ENCODE measurements at places on chromosomes 13 and 19.

- no peak for DNase-seq
Measured at GRCh38 chr13:47399599-47399998, 502.7 kb upstream of the HTR2A start.

GRCh38 chr13:74620711-74621110 lies 486.5 kb upstream of the KLF12 start:
- no peak for DNase-seq

DNA sequence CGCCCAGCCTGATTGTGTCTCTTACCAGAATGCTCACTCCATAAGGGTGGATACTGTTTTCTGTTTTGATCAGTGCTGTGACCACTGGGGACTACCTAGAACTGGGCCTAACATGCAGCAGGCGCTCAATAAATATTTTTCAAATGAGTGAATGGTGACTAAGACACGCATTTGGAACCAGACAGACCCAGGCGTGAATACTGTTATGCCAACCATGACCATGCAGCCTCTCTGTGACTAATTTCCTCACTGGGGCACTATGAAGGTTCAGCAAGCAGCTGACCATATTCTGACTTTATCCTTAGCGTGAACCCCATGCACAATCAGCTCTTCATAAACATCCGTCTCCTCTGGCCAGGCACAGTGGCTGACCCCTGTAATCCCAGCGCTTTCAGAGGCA lies 13.0 kb upstream of the SPC24 start:
- DNase-seq: no peak

DNA sequence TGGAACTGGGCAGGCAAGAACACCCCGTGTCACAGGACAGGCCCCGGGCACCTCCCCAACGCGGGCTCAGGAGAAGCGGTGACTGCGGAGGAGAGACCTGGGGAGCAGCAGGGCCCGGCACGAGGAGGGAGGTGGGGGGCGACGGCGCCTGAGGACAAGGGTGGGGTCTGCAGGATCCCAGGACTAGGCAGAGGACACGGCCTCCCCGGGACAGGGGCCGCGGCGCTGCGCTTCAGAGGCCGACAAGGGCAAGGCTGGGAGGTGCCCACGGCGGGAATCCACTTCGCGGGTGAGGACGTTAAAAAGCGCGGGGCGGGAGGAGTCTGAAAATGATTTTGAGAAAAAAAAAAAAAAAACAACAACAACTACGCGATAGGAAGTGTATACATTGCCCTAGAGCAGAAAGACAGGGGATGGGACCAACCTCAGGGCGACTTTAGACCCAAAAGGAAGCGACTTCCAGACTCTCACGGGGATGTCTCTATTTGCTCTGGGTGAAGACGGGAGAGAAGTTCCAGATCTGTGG lies 44.9 kb downstream of the ZNF611 start:
- peak; percentile 28 for DNase-seq

- DNase-seq: no peak
Measured at GRCh38 chr13:99041337-99041736, 63.5 kb upstream of the DOCK9 start.

DNA sequence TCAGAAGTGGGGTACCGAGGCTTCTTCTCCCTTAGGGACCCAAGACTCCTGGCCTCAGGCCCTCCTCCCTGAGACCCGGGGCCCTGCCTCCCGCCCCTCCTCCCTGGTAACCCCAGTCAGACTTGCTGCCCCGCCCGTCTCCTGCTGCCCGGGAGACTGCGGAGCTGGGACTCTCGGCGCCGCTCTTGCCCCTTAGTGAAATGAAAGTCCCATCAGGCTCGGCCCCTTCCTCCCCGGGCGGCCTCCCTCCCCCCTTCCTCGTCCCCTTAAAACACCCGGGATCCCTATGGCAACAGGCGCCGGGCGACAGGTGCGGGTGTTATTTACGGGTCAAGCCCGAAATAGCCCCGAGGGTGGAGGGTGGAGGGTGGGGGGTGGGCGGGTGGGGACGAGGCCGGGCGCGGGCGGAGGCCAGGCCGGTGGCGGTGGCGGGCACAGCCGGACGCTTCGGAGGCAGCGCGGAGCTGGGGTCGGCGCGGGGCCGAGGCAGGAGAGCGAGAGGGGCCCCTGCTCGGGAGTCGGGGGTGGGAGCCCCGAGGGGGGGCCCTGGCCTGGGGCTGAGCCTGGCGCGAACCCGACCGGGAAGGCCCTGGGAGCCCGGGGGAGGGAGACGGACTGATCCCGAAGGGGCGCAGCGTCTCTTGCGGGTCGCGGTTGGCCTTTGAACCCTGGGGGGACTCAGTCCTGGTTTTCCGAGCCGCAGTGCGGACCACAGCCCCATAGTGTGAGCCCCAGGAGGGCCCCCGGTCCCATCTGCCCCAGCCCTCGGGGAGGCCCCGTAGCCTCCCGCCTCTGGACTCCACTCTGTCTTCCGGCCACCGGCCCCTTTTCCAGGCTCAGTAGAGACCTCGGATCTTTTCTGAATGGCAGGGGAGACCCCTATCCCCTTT lies at the start of gene CACNG6:
TSS of gene CACNG6 (plus strand) at position 414 of the 890 bp plus-strand sequence. CDS start 1,241 bp downstream, outside the sequence.
- DNase-seq: no peak

GRCh38 chr19:12806242-12807081 lies at the start of gene RNASEH2A:
Gene RNASEH2A (plus strand): TSS chr19:12806584. CDS start chr19:12806674, 90 bp downstream.
- peak; percentile 89 for DNase-seq

DNA sequence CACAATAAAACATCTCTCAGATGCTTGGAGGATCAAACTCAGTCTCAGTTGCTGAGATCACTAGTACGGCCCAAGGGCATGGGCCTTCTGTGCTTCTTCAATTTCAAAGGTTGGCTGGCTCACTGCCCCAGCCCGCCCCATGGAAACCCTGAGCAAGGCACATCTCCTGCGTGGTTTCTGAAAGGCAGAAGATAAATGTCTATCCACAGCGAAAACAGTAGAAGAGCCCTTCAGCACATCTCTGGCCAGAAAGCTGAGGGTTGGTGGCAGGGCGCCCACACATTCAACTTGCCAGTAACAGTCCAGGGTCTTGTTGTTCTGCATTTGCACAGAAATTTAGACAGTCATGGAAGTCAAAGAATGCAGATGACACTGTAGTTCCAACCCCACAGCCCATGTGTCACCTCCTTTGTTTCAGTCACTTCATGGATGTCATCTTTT lies 24.0 kb upstream of the KATNAL1 start:
- DNase-seq: no peak

GRCh38 chr13:109998684-109999533 lies 212.5 kb upstream of the IRS2 start:
- no peak for DNase-seq

- DNase-seq: no peak
Measured at GRCh38 chr13:83633746-83634145, 248.5 kb downstream of the SLITRK1 start.

DNA sequence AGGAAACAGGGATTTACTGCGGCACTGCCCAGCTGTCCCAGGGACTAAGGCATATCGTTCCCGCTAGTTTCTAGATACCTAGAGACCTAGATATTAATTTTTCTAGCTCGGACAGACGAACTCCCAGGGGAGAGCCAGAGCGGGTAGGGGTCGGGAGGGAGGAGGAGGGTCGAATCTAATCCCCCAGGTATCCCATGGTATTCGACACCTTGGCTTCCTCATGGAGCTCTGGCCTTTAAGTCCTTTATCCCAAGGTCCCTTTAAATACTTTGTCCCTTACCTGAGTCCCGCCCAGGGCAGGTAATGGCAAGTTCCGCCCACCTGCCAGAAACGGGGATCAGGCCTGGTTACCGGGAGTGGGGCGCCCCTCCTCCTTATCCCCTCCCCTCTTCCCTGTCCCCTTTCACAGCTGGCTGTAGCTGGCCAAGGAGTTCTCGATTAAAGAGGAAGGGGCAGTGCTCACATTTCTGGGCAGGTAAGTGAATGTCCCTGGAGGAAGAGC lies at the start of gene PRRG2:
TSS of gene PRRG2 (plus strand) at position 310 of the 502 bp plus-strand sequence. CDS start 1,904 bp downstream, outside the sequence.
- DNase-seq: no peak

DNA sequence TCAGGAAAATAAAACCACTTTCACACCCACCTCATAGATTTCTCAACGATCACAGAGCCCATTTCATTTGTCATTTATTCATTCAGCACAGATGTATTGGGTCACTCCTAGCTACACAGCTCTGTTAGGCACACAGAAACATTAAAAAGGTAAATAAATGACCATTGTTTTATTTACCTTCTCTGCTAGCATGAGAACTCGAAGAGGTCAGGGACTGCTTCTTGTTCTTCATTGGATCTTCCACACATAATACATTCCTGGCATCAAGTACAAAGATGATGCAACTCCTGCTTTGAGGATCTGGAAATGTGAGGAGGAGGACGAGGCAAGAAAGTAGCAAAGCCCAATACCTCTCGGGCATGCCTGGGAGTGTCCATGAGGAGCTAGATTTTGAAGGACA lies 168.1 kb downstream of the RBM26 start:
- DNase-seq: no peak

GRCh38 chr19:3176715-3177501 lies 1.7 kb upstream of the S1PR4 start:
- DNase-seq: no peak

DNA sequence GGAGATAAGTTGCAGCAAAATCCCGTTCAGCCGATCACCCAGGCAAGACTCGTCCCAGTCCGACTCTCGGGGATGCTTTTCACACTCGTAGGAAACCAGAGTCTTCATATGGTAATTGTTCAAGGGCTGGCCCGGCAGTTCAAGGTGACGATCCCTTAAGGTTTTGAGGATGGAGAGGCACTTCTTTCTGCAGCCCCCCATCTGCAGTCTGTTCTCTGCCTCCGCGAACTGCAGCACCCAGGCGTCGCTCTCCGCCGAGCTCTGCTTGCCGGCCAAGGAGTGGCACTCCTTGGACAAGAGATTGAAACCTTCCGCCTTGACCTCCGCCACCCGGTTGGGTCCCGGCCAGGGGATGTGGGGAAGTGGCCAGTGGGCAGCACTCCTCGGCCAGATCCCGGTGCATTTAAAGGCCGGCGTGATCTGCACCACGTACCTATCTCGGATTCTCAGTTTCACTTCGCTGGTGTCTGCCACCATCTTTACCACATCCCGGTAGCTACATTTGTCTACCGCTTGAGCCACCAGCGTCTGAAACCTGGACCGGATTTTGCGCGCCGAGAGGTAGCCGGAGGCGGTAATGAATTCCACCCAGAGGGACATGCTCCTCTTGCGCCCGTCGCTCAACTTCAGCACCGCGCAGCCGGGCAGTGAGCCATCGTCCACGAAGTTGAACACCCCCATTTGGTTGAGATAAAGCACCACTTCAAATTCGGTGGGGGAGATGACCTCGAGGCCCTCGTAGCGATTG lies 1.1 kb downstream of the MAB21L1 start:
- no peak for DNase-seq

DNA sequence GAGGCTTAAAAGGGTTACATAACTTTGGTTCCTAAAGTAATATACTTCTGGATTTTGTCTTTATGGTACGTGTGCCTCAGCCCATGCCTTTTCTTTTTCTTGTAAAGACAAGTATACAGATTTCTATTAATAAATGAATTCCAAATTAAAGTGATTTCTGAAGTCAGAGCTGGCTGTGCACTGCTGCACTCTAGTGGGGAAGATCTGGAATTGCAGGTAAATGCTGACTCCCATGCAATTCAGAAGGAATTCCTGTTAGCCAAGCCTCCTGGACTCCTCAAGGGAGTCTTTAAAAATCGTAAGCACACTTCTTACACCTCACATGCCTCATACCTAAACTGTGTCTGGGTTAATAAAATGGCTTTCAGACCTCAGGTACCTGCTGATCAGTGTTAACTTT lies 118.4 kb upstream of the SLC7A1 start:
- no peak for DNase-seq

DNA sequence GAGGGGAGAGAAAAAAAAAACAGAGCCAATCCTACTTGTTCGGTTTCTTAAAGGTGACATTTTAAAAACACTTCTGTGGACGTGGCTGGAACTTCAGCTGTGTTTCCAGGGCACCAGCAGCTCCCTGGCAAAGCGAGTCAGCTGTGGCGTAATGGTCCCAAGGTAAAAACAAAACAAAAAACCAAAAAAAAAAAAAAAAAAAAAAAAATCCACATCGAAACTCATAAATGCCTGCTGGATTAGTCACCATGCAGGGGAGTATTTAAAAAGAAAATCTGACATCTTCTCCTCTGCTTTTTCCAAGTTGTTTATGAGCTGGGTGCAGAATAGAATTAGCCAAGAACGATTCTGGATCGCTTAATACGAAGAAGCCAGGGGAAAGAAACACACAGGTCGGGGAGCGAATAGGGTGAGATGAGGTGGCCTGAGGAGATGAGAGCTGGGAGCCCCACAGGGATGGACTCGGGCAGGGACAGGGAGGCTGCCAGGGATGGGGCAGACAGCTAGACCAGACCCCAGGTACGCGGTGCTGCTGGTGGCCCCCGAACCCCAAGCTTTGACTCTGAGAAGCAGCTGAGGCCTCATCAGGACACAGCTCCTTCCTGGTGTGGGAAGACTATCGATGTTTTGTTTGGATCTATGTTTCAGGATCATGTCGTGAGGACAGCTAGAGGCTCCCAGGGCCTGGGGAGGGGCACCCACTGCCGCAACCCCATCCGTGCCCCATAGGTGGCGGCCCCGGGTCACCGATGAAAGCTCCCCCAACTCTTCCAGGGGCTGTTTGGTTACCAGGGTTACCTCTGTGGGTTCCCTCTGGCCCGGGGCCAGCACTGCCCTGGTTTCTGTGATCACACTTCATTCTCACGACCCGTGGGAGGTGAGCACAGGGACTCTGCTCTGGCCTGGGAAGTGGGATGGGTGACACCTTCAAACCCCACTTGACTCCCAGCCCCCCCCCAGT lies 3.1 kb upstream of the CTXN1 start:
- no peak for DNase-seq

DNA sequence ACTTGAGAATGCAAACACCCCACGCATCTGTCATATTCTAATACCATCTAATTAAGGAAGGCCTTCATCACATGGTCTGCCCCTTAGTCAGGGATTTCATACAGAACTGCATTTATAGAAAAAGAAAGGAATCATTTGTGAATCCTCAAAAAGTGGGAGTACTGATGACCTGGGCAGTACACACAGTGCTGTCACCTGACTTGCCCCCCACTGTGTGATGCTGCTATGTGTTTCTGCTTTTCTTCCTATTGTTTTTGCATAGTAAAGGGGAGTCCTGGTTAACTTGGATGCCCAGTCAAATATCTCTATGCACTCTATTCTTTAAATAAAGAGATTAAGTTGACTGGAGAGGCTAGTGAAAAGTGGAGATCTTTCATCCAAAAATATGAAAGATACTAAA lies 1921.2 kb upstream of the PRR20A start:
- DNase-seq: no peak

DNA sequence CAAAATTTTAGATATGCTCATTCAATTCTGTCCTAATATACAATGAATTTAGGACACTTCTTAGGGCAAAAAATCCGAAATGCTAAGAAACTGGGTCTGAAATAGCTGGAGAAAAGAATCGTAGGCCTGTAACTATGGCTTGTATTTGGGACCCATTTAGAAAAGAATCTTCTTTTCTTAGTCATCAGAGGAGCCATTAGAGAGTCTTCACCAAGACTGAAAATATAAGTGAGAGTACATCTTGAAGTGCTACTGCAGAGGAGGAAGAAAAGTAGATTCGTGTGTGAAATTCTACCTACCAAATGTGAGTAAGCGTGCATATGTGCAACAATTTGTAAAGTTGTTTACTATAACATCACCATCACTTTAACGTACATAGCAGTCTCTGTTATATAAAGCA lies 8.8 kb upstream of the DACH1 start:
- no peak for DNase-seq

- no peak for DNase-seq
Measured at GRCh38 chr19:29815231-29815630, 3.4 kb downstream of the CCNE1 start.
